NCI-H446 treated with DMSO at 0.1 percent for 48 hours (cell line): ENCODE measurements at places on chromosomes 7 and 10.

GRCh38 chr10:23870651-23871610 is 338.0 kb upstream of the KIAA1217 start:
- DNase-seq = no peak

- DNase-seq = no peak
These were observed 101.1 kb downstream of the GPR85 start for GRCh38 chr7:112985377-112985987.

GRCh38 chr10:113144576-113144975 is 194.5 kb downstream of the TCF7L2 start:
- DNase-seq = no peak

GRCh38 chr7:28165961-28166955 is 14.3 kb downstream of the JAZF1 start:
- no peak for DNase-seq

DNA sequence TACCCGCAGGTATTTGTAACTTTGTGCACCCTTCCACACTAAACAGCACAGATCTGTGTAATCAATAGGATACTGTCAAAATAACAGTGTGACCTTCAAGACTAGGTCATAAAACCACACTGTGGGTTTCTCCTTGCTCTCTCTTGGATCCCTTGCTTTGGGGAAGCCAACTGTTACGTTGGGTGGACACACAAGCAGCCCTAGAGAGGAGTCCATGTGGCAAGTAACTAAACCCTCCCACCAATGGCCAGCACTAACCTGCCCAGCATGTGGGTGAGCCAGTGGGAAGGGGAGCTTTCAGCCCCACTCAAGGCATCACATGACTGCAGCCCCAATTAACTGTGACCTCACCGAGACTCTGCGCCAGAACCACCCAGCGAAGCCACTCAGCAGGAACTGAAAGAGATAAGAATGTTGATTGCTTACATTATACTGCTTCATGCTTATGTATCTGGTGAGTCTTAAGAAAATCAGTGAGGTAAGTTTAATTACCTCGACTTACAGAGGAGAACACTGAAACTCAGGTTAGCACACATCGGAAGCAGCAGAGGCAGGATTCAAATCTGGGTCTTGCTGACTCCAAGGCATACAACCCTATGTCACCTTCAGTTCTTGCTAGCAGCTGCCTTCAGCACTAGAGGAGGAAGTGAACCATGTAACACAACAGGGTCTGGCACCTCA is 9.4 kb upstream of the ZC3HAV1 start:
- DNase-seq = no peak

DNA sequence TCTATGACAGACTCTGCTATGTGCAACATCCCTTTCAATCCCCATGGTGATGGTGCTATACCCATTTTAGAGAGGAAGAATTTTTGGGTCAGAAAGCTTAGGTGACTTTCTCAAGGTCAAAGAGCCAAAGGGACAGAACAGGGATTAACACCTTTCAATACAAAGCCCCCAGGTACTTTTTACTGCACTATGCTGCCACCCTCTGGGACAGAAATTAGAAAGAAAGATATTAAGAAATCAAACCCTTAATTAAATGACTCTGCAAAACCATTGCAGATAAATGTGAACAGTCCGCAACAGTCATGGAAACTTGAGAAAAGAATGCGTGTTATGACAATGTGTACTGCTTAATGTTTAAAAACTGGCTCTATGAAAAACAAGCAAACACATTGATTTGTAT is 673.7 kb downstream of the MAGI2 start:
- no peak for DNase-seq

- no peak for DNase-seq
These were observed 631.1 kb upstream of the MBL2 start for GRCh38 chr10:53403688-53404087.
